Stimulated activated CD4-positive, alpha-beta T cell treated with anti-CD3 and anti-CD28 coated beads, TNF-alpha, amount 100 ng/mL, for 48 hours (primary cell): ENCODE measurements at places on chromosomes 12 and 14.

- DNase-seq = no peak
Measured at GRCh38 chr12:132319991-132320570, 9.3 kb downstream of the GALNT9 start.

GRCh38 chr14:70897464-70897863, 9.8 kb upstream of the PCNX1 start:
- DNase-seq = no peak

- DNase-seq = no peak
Measured at GRCh38 chr14:35459776-35460175, 55.2 kb upstream of the NFKBIA start.

DNA sequence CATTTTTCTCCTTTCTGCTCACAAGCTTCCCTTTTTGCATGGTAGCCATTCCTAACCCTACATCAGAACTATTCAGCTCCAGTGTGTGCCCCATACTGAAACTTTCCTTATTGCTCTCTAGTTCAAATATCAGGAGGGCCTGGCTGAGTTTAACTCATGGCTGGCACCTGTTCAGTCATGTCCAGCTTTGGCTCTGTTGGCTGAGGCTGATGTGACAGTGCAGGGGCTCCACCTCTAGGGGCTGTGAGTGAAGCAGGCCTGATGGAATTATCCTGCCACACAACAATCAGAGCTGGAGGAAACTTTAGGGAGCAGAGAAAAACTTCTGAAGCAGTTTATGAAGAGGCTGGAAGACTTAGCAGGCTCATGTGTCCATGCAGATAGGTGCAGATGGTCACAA, 8.5 kb downstream of the COQ6 start:
- no peak for DNase-seq

GRCh38 chr12:125683748-125684381, 618.6 kb downstream of the AACS start:
- peak; percentile 36 for DNase-seq

DNA sequence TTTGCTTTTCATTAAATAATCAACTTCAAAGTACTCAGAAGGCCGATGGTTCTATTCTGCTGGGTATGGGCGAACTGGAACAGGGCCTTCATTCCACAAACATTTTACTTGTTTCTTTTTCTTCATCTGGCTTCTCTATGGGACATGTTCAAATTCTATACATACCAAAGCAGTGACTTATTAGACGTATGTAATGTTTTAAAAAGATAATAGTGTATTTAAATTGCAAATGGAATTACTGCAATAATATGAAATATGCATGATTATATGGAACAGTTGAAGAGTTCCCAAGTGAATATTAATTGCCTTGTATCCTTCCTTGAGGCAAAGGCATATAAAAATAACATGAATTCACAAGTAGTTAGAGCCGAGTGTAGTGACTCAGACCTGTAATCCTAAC, 75.5 kb downstream of the FAR2 start:
- no peak for DNase-seq

- DNase-seq = no peak
Measured at GRCh38 chr12:62032870-62033269, 227.3 kb upstream of the USP15 start.

DNA sequence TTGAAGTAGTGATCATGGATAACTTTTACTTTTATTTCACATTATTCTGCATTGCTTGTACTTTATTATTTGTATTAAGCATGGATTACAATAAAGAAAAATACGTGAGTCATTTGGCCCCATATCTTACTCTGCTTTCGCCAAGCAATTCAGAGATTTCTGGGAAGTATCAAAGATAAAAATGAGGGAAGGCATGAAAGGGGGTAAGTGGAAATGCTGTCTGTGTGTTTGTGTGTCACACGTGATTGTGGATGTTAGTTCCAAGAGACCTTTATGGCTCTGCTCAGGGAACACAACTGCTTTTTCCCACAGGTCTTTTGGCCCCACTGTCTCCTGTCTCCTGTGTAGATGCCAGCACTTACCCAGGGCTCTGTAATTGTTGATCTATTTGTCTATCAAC, 10.5 kb downstream of the NID2 start:
- DNase-seq = no peak

DNA sequence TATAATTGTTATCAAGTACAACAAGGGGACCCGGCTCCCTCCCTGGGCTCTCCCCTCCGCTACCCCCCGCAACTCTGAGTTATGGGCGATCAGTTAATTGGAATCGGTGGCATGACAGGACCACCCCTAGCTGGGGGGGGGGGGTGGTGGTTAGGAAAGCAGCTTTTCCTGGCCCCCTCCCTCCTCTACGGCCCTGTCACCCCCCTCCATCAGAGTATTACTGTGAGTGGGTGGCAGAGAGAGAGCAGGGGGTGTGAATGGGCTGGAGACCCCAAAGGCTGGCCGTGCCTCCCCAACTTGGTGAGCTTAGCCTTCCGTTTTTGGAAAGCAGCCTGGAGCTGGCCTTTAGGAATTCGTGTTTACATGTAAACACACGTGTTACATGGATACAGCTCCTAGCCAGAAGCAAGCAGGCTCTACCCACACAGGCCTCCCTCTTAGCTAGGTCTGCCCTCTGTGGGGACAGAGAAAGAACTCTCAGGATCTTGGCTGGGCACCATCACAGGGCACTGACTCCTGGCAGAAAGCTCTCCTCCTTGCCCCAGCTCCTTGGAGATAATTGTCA, 1.1 kb upstream of the HOXC4 start:
- DNase-seq = no peak

- DNase-seq = no peak
Measured at GRCh38 chr14:98937712-98938505, 334.1 kb downstream of the BCL11B start.
